GM12878 (cell line): ENCODE measurements at places on chromosomes 12 and 14. TPM values are rescaled to one million over a fixed set of nuclear protein-coding genes. Genes with fewer than 3 reads are reported as not detected.

Gene RTL1
- not detected in 2 replicates for polyA plus RNA-seq

Gene TESPA1
- 19.8 and 21.4 TPM in 2 replicates for polyA plus RNA-seq

Gene USP44
- 0.11 and 0.14 TPM in 2 replicates for polyA plus RNA-seq

Gene SPTB
- not detected in 2 replicates for polyA plus RNA-seq

Gene AQP6
- 0.06 TPM in 1 of 2 replicates, not detected in the other for polyA plus RNA-seq

Gene RAB35
- polyA plus RNA-seq = 42.9 and 48.4 TPM in 2 replicates

GRCh38 chr14:24059841-24060388 is 8.1 kb downstream of the CARMIL3 start:
- DNase-seq = no peak

DNA sequence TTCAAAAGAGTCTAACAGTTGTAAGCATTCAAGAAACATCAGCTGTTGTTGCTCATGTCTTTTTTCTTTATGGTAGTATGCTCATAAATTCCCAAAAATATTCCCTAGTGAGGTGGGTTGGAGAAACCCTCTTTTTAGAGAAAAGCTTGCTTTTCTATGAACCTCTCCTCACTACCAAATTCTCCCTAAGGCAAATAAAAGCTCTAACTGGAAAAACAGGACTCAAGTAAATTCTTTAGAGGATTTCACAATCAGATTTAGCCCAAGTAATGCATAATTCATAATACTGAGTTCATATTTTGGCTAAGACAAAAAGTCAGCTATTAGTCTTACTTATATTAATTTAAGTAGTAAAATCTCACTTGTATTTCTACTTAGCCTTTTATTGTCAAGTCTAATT is 59.1 kb downstream of the DIO2 start:
- no peak for DNase-seq

- no peak for DNase-seq
These were observed 274.3 kb upstream of the FAR2 start for GRCh38 chr12:28874758-28875157.

DNA sequence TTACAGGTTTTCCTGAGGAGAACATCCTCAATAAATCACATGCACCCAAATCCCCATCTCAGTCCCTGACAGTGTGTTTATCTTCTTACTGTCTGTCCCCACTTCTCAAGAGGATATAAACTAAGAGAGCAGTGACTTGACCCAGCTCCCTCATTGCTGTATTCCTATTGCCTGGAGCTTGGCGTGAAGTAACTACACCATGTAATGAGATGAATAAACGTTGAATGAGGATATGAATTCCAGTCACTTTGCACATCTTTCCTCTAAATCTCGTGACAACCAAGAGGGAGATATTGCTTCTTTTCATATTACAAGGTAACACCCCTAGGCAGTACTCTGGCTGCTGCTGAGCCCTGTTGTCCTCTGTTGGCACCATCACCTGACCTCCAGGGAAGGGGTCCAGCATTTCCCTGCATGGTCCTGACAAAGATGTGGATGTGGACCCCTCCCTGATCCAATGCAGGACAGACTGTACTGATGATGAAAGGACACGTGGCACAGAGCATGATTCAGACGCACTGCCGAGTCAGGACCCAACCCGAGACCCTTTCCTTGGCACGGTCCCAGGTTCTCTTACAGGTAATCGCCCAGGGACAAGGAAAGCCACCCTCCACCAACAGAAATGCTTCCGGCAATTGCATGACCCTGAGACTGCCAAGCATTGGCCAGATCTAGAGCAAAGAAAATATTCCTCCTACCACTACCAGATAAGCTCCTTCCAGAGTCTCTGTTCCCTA is 47.7 kb upstream of the CPM start:
- no peak for DNase-seq

DNA sequence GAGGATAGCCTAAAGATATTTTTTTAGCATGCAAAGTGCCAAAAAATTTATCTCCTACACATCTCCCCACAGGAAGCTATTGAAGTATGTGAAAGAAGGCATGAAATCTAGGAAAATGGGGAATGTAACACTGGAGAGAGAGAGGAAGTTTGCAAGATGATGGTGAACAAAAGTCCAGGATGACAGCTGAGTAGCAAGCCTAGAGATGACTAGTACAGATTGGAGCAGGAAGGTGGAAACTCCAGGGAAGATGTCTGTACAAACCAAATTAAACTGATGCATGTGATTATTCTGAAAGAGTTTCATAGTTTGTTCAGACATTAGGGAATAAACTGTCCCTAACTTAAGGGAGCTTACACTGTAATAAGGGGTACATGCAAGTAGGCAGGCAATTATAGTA is 99.3 kb downstream of the RAD51B start:
- DNase-seq = no peak
